M059J (cell line): ENCODE measurements at places on chromosomes 12 and 14.

- DNase-seq = no peak
Measured at GRCh38 chr14:90577661-90578282, 180.9 kb downstream of the CALM1 start.

DNA sequence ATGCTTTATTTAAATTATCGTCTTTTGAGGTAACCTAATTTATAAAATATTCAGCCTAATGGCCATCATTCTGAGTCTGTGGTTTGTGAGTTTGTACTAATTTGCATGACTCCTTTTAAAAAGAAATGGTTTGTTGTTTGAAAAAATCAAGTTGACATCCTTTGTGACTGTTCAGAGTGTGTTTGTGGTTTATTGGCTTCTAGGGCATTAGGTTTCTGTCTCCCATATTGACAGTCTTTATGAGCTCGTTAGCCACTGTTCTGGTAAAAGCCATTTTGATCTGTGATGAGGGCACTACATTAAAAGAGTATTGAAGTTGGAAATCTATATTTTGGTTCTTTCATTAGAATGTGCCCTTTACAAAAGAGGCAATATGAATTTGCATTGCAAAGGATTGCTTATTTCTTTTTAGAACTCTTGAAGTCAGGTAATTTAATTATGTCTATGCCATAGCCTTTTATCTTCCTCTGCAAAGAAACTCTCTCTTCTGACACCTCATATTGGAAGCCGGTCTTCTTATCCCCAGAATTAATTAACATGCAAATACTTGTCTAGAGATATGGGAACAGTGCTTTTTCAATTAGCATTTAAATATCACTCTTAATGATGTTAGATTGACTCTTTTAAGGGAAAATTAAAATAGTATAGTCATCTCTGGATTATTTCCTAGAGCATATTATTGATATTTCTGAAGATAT, 95.0 kb downstream of the CRADD start:
- DNase-seq = peak; percentile 38

GRCh38 chr14:79009286-79009685, 839.1 kb downstream of the NRXN3 start:
- no peak for DNase-seq

- no peak for DNase-seq
Measured at GRCh38 chr12:46763230-46763629, 62.6 kb downstream of the SLC38A4 start.

DNA sequence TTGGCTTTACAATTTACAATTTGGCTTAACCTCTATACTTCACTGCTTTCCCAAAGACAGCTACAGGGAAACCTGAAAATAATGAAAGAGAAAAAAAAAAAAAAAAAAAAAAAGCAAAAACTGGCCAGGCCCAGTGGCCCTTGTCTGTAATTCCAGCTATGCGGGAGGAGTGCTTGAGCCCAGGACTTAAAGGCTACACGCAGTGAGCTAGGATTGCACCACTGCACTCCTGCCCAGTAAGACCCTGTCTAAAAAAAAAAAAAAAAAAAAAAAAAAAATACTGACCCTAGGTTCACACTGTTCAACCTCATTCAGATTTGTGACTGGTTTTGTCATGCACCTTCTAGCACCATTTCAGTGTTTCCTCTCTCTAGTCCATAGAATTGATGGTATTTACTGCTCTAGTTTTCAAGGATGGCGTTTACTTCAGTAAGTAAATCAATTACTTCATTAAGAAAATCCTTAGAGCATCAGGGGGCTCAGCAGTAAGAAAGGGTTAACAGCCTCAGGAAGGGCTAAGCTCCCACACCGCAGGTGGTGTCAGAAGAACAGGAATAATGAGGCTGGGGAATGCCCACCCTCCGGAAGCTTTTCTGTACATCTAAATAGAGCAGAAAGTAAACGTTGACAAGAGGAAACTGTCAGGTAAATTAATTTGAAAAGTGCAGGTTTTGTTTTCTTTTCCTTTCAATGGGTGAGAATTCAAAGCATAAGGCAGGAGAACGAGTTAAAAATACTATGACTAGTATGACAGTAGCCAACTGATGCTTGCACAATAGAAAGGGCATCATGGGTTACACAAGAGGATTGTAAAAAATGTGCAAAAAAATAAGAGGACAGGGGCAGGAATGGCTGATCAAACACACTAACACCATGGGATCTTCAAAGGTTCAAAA, 115.0 kb upstream of the MDM1 start:
- DNase-seq = no peak

DNA sequence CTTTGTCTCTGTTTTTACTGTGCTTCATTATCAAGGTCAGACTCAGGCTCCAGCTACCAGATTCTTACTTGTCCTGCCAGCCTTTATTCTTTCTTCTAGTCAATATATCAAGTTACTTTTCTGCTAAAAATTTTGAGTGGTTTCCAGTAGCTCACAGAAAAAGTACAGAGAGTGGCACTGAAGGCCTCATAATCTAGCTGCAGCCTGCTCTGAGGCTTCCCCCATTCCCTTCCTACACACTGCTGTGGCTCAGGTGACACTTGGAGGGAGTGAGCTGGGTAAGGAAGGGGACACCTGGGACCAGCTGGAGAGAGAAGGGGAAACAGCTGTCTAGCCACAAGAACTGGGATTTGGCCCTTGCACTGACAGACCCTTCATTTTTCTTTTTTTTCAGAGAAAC, 25.4 kb downstream of the TTC6 start:
- DNase-seq = no peak

DNA sequence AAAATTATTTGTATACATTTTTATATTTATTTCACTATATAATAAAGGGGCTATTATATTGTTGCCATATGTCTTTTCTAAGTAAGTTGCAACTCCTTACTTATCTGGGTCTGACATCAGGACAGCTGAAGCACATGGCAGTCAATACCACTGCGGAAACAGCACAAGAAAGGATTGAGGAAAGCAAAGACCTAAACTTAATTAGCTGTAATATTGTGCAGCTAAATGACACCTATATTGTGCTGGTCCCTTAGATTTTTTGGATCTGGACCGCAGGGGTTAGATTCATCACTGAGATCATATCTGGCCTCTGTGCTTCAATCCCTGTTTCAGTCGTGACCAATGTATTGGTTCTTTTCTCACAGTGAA, 359.6 kb upstream of the DIO2 start:
- DNase-seq = no peak

DNA sequence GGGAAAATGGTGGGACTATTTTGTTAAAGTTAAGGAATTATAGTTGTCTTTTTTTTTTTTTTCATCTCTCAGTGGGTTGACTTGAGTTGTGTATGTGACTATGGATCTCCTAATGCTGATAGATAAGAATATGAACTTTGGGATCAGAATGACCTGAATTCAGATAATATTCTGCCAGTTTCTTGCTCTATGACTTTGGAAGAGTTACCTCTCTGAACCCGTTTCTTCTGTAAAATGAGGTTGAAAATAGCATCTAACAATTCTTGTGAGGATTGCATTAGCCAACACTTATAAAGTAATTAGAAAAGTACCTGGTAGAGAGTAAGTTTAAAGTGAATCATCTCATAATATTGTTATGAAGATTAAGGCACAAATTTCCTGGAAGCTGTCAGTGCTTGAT, 18.4 kb downstream of the EID3 start:
- DNase-seq = no peak
